Panc1 (cell line): ENCODE measurements at places on chromosomes 3 and 15.

- DNase-seq: no peak
Measured at GRCh38 chr3:160127308-160127707, 97.9 kb upstream of the C3orf80 start.

- DNase-seq: no peak
Measured at GRCh38 chr3:3599016-3599415, 200.2 kb upstream of the LRRN1 start.

- no peak for DNase-seq
Measured at GRCh38 chr3:15659254-15659975, 57.9 kb downstream of the BTD start.

GRCh38 chr3:41507336-41508062 lies 308.2 kb downstream of the CTNNB1 start:
- DNase-seq: no peak
